Mesenteric fat pad (tissue), 1 donor: ENCODE measurements at places on chromosomes 11 and 22.

- peak; percentile 77 for DNase-seq
These were observed 680.0 kb downstream of the BRD1 start for GRCh38 chr22:49147617-49148175.

DNA sequence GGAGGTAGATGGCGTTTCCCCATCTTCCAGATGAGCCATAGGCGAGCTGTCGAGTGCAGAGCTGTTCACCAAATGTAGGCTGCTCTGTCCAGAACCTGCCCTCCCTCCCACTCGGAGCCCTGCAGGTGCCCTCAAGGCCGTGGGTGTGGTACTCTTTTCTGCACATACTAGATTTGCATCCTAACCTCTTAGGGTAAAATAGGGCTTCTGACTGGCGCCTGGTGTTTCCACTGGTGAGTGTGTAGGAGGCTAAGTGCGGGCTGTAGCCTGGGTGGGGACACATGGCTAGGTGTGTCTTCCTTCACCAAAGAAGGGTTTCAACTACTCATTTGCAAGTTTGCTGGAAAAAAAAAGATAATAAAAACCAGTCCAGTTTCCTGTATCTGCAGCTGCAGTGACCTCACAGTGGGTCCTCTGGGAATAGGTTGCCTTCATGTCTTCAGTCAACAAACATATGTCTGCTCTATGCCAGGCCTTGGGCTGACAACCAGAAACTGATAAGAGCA, 8.5 kb downstream of the BIK start:
- no peak for DNase-seq

GRCh38 chr11:36022882-36023281, 79.0 kb downstream of the LDLRAD3 start:
- no peak for DNase-seq

DNA sequence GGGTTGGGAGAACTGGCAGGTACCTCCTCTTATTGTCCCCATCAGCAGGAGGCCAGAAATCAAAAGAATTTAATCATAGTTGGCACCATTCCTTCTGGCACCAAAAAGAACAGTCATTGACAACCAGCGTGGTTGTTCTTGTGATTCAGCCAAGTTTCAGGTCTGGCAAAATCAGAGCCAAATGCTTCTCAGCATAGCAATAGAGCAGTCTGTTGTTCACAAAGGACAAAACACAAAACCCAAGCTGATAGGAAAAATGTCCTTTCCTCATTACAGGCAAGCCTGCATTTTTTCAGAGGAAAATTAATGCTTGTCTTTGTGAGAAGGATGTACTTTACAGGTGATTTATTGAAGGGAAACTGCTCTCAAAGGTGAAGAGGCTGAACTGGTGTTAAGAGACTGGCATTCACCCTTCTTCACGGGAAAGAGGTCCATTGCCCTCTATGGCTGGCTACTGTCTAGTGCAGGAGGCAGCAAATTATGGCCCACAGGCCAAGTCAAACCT, 241.8 kb upstream of the ARHGAP42 start:
- DNase-seq, result no peak

- no peak for DNase-seq
These were observed 23.2 kb downstream of the NF2 start for GRCh38 chr22:29626497-29627195.

DNA sequence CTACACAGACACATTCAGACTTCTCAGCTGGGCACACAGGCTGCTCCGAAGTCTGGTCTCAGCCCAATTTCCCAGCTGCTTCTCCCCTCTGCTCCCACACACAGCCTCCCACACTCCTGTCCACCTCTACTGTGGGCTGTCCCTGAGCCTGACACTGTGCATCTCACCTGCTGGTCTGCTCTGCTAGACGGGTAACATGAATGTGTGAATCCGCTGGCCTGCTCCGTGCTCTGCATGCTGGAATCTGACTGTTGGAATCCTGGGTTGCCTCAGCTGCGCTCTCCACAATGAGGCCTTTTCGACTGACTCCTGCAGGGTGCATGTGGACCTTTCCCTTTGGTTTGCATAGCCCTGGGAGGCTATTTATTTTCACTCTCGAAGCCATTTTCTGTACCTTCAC, 489.5 kb upstream of the B3GAT1 start:
- no peak for DNase-seq

DNA sequence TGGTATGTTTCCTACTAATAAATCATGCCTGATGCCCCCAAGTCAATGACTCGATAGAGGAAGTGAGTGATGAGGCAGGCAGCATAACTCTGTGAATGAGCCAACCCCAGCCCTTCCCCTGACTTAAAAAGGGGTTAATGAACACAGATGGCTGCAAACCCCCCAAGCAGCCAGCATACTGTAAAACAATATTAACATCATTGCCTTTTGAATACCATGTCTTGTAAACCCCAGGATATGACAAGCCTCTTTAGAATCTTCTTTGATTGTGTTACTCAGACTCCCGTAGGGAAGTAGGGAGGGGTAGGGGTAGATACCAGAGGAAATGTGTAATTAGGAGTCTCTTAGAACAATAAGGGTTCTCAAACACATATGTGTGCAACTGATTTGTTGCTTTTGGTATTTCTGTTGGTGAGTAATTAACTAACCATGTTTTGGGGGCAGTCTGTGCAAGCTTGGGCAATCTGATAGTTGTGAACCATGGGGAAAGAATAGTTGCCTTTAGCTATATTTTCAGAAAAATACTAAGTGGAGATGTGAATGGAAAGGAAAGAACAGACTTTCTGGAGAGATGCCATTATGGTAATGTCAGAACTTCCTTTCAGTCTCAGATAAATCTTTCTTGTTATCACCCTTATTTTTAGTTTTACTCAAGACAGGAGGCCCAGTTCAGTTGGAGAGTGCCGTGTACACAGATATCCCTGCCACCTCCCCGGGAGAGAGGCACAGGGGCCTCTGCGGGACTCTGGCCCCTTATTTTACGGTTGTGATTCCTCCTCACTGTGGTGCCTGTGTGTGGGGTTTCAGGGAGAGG, 701.8 kb downstream of the NTM start:
- DNase-seq, result no peak

DNA sequence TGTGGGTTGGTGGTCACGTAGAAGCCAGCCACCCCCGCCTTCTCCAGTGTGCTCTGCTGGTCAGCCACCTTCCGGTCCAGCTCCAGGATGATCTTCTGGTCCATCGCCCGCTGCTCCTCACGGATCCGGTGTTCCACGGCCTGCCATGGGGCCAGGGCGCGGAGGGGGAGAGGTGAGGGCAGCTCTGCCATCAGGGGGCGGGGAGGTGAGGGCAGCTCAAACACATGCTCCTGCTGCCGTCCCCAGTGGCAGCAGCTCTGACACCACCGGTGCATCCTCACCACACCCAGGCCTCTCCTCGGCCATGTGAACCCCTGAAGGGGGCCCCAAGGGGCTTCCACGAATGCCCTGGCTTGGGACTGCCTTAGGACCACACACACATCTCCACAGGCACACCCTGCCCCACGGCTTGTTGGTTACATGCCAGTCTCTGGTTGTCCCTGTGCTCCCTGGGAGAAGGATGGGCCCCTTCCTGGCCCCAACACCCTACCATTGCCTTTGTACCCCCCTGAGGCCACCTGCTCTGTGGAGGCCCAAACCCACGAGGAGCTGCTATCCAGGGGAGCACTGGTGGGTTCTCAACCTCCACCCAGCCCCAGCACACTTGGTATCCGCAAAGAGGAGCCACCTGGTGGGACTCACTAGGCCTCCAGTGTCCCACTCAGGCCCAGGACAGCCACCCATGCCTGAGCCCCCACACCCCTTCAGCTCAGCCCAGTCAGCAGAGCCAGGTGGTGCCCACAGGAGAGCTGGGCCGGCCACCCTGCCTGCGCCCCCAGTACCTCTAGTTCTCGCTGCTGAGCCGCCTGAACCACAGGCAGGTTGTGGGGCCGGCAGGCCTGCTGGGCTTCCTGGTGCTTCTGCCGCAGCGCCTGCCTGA, 4.3 kb downstream of the DGCR6L start:
- peak; percentile 85 for DNase-seq

DNA sequence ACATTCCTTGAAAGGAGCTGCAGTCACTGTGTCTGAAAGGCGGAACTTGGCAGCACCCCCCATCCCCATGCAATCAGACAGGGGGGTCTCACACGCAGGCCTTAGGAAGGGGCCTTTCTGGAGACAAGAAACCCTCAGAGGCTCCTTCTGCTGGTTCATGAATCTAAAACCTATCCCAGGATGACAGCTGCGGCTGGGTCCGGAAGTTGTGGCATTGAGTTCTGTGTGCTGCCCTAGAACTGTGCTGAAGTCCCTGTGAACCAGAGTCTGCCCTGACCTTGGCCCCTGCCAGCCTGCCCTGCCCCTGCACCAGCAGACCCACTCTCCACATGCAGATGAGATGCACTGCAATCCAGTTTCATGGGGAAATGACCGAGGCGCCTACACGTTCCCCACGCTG, 268.0 kb downstream of the CTTN start:
- DNase-seq, result no peak

DNA sequence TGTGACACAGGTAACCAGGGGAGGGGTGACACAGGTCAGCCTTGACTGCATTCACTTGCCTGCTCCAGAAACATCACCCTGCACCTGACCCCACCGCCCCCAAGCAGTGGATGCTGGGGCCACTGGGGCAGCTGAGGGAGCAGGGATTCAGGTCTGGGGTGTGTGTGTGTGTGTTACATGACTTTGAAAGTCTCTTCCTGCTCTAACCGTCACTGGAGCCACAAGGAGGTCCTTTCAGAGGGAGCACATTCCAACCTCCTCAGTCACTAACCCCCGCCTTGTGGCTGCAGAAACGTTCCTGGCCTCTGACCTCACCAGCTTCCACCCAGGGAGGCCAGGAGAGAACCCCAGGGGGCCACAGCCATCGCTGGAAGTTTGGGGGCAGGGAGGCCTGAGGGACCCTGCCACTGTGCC, 2.9 kb upstream of the FOSL1 start:
- no peak for DNase-seq

DNA sequence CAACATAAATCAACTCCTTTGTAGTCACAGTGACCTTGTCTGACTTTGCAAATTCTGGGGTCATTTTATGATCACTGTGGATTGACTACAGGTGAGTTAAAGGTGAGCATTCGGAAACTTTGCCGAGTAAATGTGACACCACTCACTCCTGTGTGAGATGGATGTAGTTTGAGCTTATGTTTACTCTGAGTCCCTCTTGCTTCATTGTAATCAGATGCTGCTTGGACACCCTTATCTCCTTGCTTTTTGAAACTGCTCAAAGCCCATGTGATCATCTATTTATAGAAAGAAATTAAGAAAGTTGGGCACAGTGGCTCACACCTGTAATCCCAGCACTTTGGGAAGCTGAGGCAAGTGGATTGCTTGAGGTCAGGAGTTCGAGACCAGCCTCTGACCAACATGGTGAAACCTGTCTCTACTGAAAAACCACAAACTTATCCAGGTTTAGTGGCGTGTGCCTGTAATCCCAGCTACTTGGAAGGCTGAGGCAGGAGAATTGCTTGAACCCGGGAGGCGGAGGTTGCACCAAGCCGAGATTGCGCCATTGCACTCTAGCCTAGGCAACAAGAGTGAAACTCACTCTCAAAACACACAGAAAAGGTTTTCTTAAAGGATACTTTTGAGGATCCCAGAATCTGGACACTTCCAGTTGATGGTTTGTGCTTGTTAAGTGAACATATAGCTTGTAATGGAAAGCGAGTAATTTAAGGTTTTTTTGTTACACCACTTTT, 7.2 kb downstream of the FAM118A start:
- DNase-seq, result no peak

GRCh38 chr22:33035272-33035863, 22.8 kb downstream of the SYN3 start:
- DNase-seq, result no peak

DNA sequence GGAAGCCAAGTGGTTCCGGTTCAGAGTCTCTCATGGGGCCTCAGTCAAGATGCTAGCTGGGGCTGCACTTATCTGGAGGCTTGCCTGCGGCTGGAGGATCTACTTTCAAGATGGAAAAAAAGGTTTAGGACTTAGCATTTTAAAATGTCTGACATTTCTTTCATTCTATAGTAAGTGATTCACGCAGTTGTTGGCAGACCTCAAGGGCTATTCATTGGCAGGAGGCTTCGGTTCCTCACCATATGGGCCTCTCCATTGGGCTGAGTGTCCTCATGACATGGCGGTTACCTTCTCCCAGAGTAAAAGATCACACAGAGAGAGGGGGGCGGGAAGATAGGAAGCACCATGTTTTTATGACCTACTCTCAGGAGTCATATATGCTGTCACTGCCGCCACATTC, 298.0 kb upstream of the PLET1 start:
- DNase-seq, result no peak

DNA sequence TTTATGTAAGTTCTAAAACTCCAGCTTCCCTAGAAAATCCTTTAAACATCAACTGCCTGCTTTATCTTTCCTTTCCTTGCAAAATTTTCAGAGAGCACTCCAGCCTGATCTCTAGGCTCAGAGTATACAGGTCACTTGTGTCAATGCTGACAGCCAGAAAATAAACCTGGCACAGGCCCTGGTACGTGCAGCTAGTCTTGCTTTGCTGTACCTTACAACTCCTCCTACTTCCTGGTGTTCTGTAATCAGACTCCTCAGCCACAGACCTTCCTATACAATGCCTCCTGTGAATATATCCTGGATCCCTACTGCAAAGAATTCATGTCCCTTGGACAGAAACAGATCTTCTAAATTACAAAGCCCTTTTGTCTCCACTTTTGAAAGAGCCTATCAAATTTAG, 24.2 kb upstream of the TMEM123 start:
- no peak for DNase-seq

GRCh38 chr22:35397095-35397904, 2.6 kb upstream of the MCM5 start:
- DNase-seq, result no peak

- DNase-seq, result peak; percentile 47
These were observed 66.9 kb downstream of the TBC1D22A start for GRCh38 chr22:46829117-46829891.

DNA sequence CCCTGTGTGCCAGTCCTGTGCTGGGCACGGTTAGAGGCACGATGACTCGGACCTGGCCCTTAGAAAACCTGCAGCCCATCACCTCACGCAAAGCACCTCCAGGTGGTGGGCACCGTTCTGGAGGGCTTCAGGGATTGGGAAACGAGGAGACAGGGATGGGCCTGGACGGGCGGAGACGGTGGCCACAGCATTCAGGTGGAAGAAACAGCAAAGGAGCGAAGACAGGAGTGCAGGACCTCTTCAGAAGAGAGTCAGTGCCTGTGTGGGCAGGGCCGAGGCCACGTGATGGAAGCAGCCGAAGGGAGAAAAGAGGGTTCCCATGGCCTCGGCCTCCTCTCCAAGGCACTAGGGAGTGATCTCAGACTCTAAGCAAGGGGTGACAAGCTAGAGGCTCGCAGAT, 8.1 kb upstream of the SLC22A12 start:
- DNase-seq, result no peak

DNA sequence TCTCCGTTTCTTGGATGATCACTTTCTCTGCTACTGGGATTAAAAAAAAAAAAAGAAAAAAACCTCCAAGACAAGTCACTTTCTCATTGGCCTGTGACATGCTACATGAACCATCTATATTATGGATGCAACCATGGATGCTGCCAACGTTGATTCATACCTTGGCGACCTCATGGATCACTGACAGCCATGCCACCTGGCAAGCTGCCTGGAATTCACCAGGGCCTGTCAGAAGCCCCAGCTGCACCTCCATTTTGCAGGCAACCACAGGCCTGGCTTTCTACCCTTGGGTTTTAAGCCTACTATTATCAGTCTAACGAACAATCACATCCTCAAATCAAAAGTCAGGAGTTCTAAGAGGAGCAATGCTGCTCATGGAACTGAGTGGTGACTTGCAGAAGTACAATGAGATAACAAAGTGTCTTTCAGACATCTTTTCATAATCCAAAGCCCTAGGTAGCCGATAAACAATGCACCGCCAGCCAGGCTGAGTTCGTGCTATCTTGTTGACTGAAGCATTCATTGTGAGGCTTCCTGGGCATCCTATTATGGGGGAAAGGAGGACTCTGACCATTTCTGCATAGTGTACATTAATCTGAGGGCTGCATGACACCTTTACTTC, 48.0 kb upstream of the CADM1 start:
- no peak for DNase-seq
